Activated CD4-positive, alpha-beta T cell treated with anti-CD3 and anti-CD28 coated beads for 36 hours (primary cell): ENCODE measurements at places on chromosomes 11 and 22. TPM values are rescaled to one million over a fixed set of nuclear protein-coding genes. Genes with fewer than 3 reads are reported as not detected.

CAVIN3 gene
- 25.5 TPM for total RNA-seq

- no peak for DNase-seq
- H3K4me1 ChIP-seq, result peaks cover 4% of the 10 kb centered on the region
- H3K27ac ChIP-seq, result no peak overlapping the region
- peaks cover 10% of the 10 kb centered on the region for H3K27me3 ChIP-seq
- H3K4me3 ChIP-seq, result no peak overlapping the region
These were observed 2.5 kb downstream of the DCHS1 start for GRCh38 chr11:6653097-6653496.

KCNJ1 gene
- total RNA-seq, result not detected

SLC22A6 gene
- total RNA-seq, result not detected

- DNase-seq, result no peak
- peaks cover 15% of the 10 kb centered on the region for H3K4me1 ChIP-seq
- no peaks in the 10 kb centered on the region for H3K27me3 ChIP-seq
These were observed at the start of gene PLEKHB1 for GRCh38 chr11:73645972-73646631. Gene PLEKHB1 (plus strand): TSS chr11:73646581. CDS start chr11:73646609, 28 bp downstream.

GRCh38 chr11:132318421-132319157, 948.2 kb downstream of the NTM start:
- no peaks in the 10 kb centered on the region for H3K4me1 ChIP-seq
- H3K27ac ChIP-seq, result no peak overlapping the region
- no peak overlapping the region for H3K4me3 ChIP-seq
- H3K36me3 ChIP-seq, result no peaks in the 10 kb centered on the region
- H3K27me3 ChIP-seq, result peaks cover 2% of the 10 kb centered on the region
- peak; percentile 7 for DNase-seq

DNA sequence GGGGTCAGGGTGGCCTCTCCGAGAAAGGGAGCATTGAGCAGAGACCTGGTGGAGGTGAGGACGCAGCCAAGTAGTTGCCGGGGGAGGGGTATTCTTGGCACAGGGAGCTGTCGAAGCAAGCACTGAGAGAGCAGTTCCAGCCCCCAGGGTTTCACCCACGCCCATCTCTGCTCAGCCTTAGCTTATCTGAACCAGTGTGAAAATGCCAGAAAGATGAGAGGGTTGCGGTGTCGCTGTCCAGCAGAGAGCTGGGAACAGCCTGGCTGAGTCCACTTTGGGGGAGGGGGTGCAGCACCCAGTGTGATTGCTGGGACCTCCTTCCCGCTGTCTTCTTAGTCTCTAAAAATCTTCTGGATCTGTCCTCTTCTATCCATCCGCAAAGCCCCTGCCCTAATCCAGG, 123.3 kb upstream of the TBCEL start:
- H3K4me3 ChIP-seq, result no peak overlapping the region
- no peaks in the 10 kb centered on the region for H3K36me3 ChIP-seq
- H3K27ac ChIP-seq, result no peak overlapping the region
- DNase-seq, result no peak
- H3K4me1 ChIP-seq, result no peaks in the 10 kb centered on the region
- peaks cover 11% of the 10 kb centered on the region for H3K27me3 ChIP-seq

GRCh38 chr11:15202626-15203025, 87.9 kb downstream of the INSC start:
- no peaks in the 10 kb centered on the region for H3K27me3 ChIP-seq
- no peak for DNase-seq
- H3K36me3 ChIP-seq, result no peaks in the 10 kb centered on the region
- no peaks in the 10 kb centered on the region for H3K4me1 ChIP-seq
- H3K27ac ChIP-seq, result no peak overlapping the region

KRTAP5-2 gene
- total RNA-seq, result not detected

DNA sequence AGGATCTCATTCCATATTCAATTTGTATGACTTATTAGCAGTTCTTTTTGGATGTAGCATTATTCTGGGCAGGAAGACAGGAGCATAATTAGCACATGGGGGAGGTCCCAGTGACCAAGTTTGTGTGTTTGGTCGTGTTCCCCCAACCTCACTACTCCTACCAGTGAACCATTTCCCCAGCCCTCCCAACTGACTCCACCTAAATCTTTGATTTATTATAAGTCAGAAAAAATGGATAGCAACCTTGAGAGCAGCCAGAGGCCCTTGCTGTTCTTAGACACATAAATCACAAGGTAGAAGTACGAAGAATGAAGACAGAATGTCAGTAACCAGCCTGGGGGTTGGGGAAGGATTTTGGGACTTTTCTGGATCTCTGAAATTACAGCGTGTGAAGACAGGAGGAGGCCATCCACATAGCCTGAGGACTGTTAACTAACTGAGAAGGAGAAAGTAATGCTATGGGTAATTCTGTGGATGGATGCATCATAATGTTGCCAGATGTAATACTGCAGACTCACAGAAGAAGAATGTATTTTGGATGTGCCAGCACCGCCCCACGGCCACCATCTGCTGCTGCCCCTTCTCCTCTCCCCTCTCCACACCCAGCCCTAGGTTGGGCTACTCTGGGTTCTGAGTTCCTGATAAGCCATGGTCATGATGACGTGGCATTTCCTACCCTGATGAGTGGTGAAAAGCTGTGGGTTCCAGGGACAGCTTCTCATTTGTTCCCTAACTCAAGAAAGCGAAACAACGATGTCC, 124.3 kb upstream of the TTC12 start:
- DNase-seq, result no peak
- H3K27me3 ChIP-seq, result peaks cover 8% of the 10 kb centered on the region
- no peaks in the 10 kb centered on the region for H3K4me1 ChIP-seq
- no peaks in the 10 kb centered on the region for H3K36me3 ChIP-seq
- H3K27ac ChIP-seq, result no peak overlapping the region
- no peak overlapping the region for H3K4me3 ChIP-seq

PANX3 gene
- not detected for total RNA-seq

DNA sequence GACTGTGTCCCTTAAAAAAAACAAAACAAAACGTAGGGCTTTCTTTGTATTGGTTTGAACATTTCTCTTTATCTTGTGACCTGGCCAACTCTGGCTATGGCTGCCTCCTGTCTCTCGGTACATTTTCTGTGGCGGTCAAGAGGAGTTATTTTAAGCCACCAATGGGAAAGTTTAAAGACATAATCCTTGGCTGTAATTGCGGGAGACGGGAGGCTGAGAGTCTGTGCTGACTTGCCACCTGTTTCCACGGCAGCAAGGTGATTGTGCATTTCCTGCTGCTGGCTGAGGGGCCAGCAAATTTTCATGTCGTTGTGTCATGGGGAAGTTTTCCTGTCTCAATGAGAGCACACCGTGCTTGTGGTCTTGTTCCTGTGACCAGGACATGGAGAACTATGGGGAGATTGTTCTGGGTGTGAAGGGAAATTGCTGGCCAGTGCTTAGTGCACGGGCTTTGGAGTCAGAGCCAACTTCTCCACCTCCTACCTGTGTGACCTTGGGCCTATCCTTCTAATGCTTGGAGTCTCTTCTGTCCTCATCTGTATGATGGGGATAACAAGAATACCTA, 11.0 kb downstream of the PTPRJ start:
- H3K4me3 ChIP-seq, result peak overlapping the region; percentile 34
- peak overlapping the region; percentile 40 for H3K27ac ChIP-seq
- peak; percentile 44 for DNase-seq
- H3K27me3 ChIP-seq, result no peaks in the 10 kb centered on the region
- H3K36me3 ChIP-seq, result no peaks in the 10 kb centered on the region

- no peaks in the 10 kb centered on the region for H3K27me3 ChIP-seq
- no peak overlapping the region for H3K4me3 ChIP-seq
- no peaks in the 10 kb centered on the region for H3K36me3 ChIP-seq
- no peak for DNase-seq
- H3K27ac ChIP-seq, result no peak overlapping the region
These were observed 321.1 kb upstream of the PLET1 start for GRCh38 chr11:112581747-112582146.

GRCh38 chr11:37134637-37135036, 536.6 kb upstream of the RAG2 start:
- no peak overlapping the region for H3K4me3 ChIP-seq
- H3K4me1 ChIP-seq, result no peaks in the 10 kb centered on the region
- no peaks in the 10 kb centered on the region for H3K36me3 ChIP-seq
- no peak overlapping the region for H3K27ac ChIP-seq

CARS1 gene
- total RNA-seq, result 94.1 TPM

DNA sequence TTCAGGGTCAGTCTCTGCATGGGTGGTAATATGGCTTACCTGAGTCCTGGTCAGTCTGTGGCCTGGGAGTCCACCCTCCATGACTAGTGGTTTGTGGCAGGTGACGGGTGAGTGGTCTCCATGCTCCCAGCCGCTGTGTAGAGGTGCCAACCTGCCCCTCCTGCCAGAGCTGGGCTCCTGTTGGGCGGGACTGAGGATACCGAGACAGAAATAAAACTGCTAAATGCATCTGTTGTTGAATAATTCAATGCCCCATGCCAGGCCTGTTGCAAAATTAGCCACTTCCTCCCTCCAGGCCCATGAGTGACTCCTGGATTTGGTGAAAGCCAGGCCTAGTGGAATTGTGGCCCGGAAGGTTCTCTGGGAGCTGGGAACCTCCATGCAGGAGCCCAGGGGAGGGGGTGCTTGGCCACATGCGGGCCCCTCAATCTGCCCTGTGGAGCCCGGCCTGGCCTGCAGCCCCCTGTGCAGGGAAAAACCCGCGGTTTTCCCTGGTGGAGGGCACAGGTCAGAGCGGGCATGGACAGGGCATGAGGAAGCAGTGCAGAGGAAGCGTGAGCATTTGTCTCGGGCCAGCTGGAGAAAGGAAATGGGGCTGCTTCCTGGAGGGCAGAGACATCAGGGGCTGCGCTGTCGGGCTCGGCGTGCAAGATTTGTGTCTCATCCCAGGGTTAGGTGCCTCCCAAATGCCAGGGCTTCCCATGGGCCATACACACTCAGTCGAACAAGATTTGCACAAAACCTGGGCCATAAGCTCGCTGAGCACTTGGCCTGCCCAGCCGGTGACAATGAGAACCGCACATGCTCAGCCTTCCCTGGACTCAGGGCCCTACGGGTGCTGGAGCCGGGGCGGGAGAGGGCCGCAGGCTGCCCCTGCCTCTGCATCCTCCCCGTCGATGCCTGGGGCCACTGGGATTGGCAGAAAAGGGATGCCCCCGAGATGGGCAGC, 66.9 kb downstream of the KCNQ1 start:
- H3K36me3 ChIP-seq, result no peaks in the 10 kb centered on the region
- no peaks in the 10 kb centered on the region for H3K4me1 ChIP-seq
- DNase-seq, result no peak
- no peak overlapping the region for H3K27ac ChIP-seq

COPB1 gene
- total RNA-seq, result 106 TPM

- H3K36me3 ChIP-seq, result peaks cover 24% of the 10 kb centered on the region
- H3K27ac ChIP-seq, result no peak overlapping the region
- no peak overlapping the region for H3K4me3 ChIP-seq
- no peak for DNase-seq
- no peaks in the 10 kb centered on the region for H3K27me3 ChIP-seq
These were observed 1.6 kb downstream of the IL18BP start for GRCh38 chr11:72000202-72000867.

DNA sequence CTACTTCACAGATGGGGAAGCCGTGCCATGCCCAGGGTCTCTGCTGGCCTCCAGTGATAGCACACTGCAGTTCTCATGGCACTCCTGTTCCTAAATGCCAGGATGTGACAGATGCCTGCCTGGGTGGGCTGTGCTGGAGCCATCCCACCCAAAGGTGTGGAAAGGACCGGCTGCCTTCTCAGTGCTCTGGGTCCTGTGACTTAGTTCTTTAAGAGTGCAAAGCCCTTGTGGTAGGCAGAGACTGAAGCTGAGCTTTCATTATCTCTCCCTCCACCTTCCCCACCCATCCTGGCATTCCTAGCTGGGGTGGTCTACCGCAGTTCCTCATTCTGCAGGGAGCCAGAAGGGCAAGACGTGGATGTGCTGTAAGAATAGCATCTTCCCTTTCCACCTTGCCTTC, 150.1 kb downstream of the CEP164 start:
- H3K27me3 ChIP-seq, result no peaks in the 10 kb centered on the region
- DNase-seq, result no peak
- no peak overlapping the region for H3K4me3 ChIP-seq
- no peaks in the 10 kb centered on the region for H3K36me3 ChIP-seq
- H3K4me1 ChIP-seq, result no peaks in the 10 kb centered on the region

GRCh38 chr11:111105566-111105965, 140.0 kb upstream of the POU2AF2 start:
- H3K36me3 ChIP-seq, result no peaks in the 10 kb centered on the region
- H3K4me1 ChIP-seq, result no peaks in the 10 kb centered on the region
- H3K27me3 ChIP-seq, result peaks cover 12% of the 10 kb centered on the region

- H3K27ac ChIP-seq, result peak overlapping the region; percentile 63
- peaks cover 7% of the 10 kb centered on the region for H3K36me3 ChIP-seq
- DNase-seq, result no peak
- H3K4me1 ChIP-seq, result peaks cover 6% of the 10 kb centered on the region
- H3K4me3 ChIP-seq, result no peak overlapping the region
These were observed 31.9 kb downstream of the PPP2R1B start for GRCh38 chr11:111734101-111734953.

GRCh38 chr11:126436209-126436755, 80.8 kb downstream of the ST3GAL4 start:
- peaks cover 3% of the 10 kb centered on the region for H3K4me1 ChIP-seq
- H3K27ac ChIP-seq, result no peak overlapping the region
- DNase-seq, result no peak
- no peak overlapping the region for H3K4me3 ChIP-seq

DNA sequence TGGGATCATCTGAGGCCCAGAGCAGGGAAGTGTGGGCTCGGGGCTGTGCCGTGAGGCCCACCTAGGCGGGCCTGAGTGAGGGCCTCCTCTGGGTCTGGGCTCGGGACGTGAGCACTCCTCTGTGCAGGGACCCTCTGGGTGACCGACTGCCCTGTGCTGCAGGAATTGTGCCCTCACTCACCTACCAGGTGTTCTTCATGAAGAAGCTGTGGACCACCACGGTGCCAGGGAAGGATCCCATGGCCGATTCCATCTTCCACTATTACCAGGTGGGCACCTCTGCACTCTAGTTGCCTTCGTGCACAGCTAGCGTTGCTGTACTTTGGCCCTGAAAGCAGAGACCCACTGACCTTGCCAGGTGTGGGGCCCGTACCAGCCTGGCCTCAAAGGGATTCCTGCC, 80.5 kb downstream of the MYO7A start:
- DNase-seq, result no peak
- H3K4me1 ChIP-seq, result no peaks in the 10 kb centered on the region
- no peak overlapping the region for H3K27ac ChIP-seq
- H3K4me3 ChIP-seq, result no peak overlapping the region
- H3K36me3 ChIP-seq, result no peaks in the 10 kb centered on the region
- H3K27me3 ChIP-seq, result no peaks in the 10 kb centered on the region

DNA sequence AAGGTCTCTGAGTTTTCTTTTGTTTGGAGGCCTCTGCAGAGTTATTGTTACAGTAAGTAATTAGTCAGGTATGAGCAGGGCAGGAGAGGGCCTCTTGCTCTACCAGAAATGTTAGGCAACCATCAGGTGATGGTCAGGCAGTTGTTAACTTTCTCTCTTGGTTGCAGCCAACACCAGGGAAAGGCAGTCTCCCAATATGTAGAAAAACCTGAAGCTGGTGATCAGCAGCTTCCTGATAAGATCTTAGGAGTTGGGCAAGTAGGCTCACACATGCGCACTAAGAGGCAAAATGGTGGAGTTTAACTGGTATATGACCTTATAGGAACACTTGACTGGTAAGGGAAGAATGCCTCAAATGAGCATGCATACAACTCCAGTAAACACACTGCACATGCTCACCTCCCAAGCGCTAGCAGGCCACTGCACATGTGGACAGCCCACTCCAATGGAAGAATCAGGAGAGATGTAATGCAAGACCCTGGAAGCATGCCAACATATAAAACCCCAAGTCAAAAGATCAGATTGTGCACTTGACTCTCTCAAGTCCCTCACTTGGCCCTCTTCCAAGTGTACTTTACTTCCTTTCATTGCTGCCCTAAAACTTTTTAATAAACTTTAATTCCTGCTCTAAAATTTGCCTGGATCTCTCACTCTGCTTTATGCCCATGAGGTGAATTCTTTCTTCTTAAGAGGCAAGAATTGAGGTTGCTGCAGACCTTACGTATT, 23.7 kb upstream of the SLC35F2 start:
- peaks cover 4% of the 10 kb centered on the region for H3K27me3 ChIP-seq
- no peaks in the 10 kb centered on the region for H3K4me1 ChIP-seq
- DNase-seq, result no peak
- H3K4me3 ChIP-seq, result no peak overlapping the region
- no peaks in the 10 kb centered on the region for H3K36me3 ChIP-seq
